ENCODE measurements at places on chromosomes 13 and 19.
A peak's percentile ranks its signal among the peaks of the same experiment; 100 is the strongest.

- no peak for DNase-seq
Observed at GRCh38 chr13:109707044-109707741, 79.2 kb downstream of the IRS2 start.

GRCh38 chr13:20351281-20352022 lies 119.3 kb upstream of the GJB6 start:
- no peak for DNase-seq

GRCh38 chr19:4365791-4366665 lies 22.7 kb downstream of the MPND start:
- no peak for DNase-seq

GRCh38 chr13:39148513-39148961 lies 110.3 kb downstream of the NHLRC3 start:
- no peak for DNase-seq

- DNase-seq = no peak
Observed at GRCh38 chr13:102667023-102667422, 27.8 kb downstream of the METTL21C start.

GRCh38 chr13:51624207-51624606 lies 39.9 kb downstream of the WDFY2 start:
- DNase-seq = no peak

- no peak for DNase-seq
Observed at GRCh38 chr19:54138489-54139256, 1.1 kb downstream of the CNOT3 start.

- no peak for DNase-seq
Observed at GRCh38 chr13:111657013-111657412, 336.6 kb downstream of the TEX29 start.

- DNase-seq = no peak
Observed at GRCh38 chr13:111474136-111475002, 153.9 kb downstream of the TEX29 start.

GRCh38 chr13:41457589-41458186 lies 338 bp downstream of the RGCC start:
- DNase-seq = peak; percentile 40

DNA sequence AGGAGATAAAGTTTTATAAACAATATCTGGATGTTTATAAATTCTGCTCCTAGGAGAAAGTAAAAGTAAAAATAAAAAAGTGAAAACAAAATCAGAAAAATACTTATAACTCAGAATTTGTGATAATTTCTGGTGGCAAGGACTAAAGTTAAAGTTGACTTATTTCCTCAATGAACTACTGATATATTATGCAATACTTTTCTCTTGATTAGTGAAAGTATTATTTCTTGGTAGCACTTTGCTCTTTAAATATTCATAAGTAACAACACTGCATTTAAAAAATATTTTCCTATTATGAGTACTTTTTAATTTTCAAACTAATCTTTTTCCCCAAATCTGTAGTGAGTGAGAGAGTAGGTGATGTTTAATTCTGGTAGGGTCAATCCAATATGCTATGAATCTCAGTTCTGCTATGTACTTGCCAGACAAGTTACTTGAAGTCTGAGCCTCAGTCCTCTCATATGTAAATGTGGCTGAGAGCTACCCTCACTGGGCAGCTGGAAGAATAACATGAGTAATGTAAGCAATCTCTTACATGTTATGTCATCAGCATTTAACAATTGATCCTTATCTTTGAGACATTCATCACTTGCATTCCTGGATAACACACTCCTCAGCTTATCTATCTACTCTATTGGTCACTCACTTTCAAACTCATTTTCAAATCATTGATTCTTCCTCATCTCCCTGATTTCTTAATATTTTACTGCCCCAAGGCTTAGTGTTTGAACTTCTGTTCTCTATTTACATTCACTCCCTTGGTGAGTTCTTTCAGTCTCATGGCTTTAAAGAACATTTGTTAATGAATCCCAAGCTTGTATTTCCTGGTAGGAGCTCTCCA lies 239.0 kb downstream of the RGCC start:
- DNase-seq = no peak

- no peak for DNase-seq
Observed at GRCh38 chr13:79435561-79435990, 29.5 kb upstream of the RBM26 start.

DNA sequence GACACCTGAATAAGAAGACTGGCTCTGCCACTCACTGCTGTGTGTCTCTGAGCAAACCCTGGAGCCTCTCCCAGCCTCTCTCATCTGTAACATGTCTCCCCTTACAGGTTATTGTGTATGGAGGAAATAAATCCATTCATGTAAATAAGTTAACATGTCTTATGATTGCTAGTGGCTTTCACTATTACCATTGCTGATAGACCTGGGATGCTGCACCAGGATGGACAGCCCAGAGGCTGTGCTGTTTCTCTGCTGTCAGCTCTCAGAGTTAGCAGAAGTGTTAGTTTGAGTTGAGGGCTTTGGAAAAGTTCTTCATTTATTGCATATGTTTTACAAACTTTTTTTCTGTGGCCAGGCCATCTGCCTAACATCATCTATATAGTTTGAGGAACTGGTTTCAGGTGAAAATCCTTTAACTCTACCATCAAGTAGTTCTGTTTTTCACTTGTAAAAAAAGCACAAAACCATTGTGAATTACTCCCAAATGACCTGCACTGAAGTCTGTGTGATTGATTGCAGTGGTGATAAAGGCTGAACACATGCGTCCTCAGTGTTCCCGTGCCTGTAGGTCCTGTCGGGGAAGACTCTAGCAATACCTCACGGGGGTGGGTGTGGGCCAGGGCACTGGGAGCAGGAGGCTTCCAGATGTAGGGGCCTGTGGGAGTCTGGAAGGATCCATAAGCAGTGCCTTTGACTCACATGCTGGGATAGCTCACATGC lies 24.6 kb downstream of the MPHOSPH8 start:
- no peak for DNase-seq

DNA sequence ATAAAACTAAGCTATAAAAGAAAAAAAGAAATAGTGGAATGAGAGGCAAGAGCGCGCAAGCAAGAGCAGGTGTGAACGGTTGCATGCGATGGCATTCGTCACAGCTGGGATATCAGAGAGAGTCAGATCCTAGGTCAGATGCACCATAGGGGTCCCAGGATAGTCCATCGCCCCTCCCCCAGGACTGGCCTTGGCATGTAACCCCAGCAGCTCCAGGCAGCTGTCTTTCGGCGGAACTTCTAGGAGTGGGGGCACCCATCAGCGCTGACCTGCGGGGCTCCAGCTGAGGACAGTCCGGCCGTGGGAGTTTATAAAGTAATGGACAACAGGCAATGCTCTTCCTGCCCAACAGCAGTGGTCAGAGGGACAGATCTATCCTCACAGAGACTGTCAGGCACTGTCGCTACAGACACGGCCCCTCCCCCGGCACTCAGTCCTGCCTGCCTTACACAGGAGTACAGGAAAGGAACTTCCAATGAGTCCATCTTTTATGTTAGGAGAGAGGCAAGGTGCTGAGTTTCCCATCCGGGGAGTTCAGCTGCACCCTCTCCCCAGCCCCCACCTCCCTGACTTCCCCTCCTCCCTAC lies 1.4 kb downstream of the SIAH3 start:
- DNase-seq = no peak

All from CD4-positive, alpha-beta T cell treated with Interleukin-15 for 4 hours (primary cell).